ENCODE measurements at places on chromosomes 5 and 9. TPM values are rescaled to one million over a fixed set of nuclear protein-coding genes. Genes with fewer than 3 reads are reported as not detected.

PLPPR1 gene
- total RNA-seq = not detected

GRCh38 chr9:72271613-72272478 lies 93.2 kb downstream of the ZFAND5 start:
- DNase-seq = peak; percentile 52

ELL2 gene
- total RNA-seq = 76.3 TPM

CTSL gene
- 161 TPM for total RNA-seq

CCDC192 gene
- total RNA-seq = not detected

DNA sequence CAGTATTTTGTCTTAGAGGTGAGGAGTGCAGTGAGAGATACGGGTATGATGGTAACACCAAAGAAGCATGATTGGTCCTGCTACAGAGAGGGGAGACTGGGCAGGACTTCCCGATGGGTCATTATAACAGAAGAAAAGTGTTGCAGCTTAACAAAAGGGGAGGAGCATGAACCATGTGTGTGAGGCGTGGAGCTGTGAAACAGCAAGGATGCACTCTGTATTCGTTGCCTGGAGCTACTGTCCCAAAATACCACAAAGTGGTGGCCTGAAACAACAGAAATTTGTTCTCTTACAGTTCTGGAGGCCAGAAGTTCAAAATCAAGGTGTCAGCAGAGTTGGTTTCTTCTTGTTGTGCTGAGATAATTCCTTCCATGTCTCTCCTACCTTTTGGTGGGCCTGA lies 59.4 kb upstream of the GRHPR start:
- no peak for DNase-seq

- DNase-seq = no peak
These were observed 105.3 kb downstream of the GCNT1 start for GRCh38 chr9:76564297-76564696.

DNA sequence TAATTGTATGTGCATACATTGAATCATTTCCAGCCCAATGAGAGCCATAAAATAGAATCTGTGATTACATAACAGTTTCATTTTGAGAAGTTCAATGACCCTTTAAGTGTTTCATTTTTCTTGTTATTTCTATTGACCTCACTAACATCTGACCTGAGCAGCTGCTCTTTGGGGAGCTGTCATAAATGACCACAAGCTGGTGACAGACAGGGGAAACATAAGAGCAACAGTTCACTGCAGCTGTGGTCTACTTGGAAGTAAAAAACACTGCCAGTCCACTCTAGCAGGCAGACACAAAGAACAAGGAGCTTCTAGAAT lies 265.4 kb downstream of the DTWD2 start:
- DNase-seq = no peak

MSX2 gene
- not detected for total RNA-seq

MAPKAP1 gene
- total RNA-seq = 81.9 TPM

DNA sequence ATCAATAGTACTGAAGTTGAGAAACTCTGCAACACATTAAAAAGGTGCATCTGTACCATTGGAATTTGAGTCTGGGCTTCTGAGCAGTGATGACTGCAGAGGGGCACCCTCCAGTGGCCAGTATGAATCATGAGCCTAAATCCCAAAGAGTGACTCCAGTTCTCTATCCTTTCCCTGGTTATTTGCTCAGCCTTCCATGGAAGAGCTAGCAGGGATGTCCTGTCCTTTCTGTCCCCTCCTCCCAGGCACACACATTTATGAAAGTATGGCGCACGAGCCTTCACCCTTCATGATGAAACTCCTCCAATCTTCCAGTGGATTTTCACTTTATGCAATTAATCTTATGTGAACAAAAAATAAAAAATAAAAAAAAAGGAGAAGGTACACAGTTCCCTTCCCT lies 81.0 kb downstream of the ESM1 start:
- peak; percentile 51 for DNase-seq

DNA sequence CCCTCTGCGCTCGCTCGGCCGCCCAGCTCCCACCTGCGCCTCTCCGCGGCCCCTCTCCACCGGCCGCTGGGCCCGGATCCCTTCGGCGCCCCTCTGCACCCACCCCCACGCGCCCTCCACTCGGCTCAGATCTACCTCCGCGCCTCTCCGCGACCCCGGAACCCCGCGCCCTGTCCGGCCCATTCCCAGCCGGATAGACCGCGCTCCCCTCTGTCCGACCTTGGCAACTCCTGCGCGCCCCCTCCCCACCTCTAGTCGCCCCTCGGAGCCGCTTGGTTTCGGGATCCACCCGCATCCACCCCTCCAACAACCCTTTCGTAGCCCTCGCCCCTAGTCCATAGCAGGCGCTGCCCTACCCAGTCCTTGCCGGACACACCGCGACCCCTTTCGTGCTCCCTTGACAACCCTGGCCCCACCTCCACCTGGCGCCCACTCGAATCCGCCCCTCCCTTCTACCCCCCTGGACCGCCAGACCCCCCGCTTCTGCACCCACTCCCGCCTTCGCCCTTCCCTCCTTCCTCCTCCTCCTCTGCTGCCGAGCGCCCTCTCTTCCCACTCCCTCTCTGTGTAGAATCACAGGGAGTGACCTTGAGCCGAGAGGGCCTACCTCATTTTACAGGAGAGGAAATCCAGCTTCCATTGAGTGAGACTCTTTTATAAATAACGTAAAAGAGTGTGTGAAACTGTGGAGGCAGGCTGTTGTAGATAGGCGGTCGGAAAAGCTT lies 525 bp upstream of the AK3 start:
- peak; percentile 15 for DNase-seq

GRCh38 chr5:13081116-13081515 lies 863.4 kb downstream of the DNAH5 start:
- DNase-seq = no peak

EIF4E1B gene
- total RNA-seq = not detected

- peak; percentile 81 for DNase-seq
These were observed 7.2 kb downstream of the RC3H2 start for GRCh38 chr9:122897969-122898368.

DNA sequence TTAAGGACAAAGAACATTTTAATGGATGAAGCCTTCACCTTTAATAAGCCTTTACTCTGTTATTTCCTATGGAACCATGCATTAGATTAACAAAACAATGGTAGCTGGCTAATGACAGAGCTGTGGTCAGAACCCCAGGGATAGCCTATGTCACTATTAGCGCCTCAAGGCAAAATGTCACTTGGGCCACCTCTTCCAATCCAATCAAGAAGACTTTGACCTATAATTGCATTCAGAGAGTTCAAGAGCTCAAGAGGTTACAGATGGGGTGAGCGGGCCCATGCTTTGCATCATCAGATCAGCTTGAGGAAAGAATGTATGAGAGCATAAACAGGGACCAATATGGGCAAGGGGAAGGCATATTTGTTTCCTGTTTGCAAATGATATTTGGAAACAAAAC lies 425.1 kb downstream of the ARHGEF28 start:
- no peak for DNase-seq

DNA sequence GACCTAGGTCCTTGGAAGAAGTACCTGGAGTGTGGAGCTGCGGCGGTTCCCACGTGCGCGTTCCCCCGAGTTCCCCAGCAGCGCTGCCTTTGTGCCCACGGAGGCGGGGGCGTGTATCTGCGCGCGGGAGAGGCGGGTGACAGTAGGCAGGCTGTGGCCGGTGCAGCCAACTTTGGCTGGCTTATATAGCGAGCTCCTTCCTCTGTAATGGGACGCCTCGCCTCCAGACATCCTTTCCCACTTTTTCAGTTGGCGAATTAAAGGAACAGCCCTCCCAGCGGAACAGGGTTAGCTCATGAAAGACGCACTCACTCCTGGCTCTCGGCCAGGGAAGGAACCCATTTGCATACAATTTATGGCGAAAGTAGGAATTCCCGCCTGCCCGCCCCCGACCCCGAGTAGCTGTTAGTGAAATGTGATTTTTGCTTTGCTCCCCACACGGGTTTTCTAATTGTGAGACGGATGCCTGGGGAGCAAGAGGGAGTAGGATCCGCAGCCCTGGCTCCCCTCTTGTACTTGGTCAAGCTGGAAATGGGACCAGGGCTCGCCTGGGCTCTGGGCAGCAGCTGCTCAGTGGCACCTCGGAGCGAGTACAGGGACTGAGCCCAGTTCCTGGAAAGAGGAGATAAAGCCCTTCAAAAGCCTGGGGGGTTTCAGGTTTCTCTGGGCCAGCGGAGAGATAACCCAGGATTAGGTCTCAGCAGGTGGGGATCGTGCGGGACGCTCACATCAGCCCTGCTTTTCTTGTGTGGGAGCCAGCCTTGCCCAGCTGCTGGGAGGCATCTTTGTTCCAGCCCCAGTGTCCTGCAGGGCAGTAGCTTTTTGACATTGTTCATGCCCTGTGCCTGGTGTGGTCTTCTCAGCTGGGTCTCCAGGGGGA lies at the start of gene TNC:
TSS of gene TNC (minus strand) at position 159 of the 880 bp plus-strand sequence. CDS start 27,139 bp downstream, outside the sequence.
- peak; percentile 76 for DNase-seq

GRCh38 chr5:33734537-33734936 lies 157.3 kb downstream of the ADAMTS12 start:
- no peak for DNase-seq

DNA sequence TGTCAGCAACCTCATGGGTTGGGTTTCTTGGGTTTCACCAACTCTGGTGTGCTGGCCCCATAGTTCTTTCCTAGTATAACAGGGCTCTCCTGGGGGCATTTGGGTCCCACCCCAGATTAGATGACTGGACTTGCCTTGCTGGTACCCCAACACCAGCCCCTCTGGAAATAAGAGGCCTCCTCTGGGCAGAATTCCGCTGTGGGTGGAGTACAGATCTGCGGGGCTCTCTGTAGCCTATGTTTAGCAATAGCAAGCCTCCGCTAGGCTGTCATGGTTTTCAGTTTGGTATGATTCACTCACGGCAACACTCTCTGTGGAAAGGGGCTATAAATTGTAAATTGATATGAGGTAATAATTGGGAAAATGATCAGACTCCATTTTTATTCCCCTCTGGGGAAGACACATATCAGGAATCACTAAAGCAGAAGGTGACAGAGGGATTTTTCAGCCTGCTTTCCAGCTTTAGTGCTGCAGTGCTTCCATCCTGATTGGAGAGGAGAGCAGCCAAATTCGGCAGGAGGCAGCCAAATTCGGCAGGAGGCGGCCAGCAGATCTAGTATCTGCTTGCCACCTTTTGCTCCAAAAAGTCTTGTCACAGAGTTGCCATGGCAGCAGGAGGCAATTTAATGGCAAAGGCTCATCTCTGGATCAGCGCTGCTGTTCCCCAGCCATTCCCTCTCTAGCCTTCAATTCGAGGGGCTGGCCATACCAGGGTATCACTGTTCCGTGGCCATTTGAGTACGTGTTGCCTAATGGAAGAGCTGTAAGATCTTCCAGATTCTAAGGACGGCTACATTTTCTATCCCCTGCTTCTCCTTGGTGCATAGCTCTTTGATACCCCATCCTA lies 84.6 kb downstream of the SLC44A1 start:
- DNase-seq = no peak

- DNase-seq = no peak
These were observed 158.7 kb downstream of the MYO10 start for GRCh38 chr5:16777432-16777831.

GRCh38 chr5:133119233-133119711 lies 67.5 kb downstream of the HSPA4 start:
- no peak for DNase-seq

NIM1K gene
- total RNA-seq = not detected

- DNase-seq = no peak
These were observed 213.9 kb upstream of the TRPC7 start for GRCh38 chr5:136579238-136579637.

Measured in bronchial epithelial cell (primary cell).